ENCODE measurements at places on chromosomes 12 and 14.

- peak; percentile 84 for DNase-seq
Measured at GRCh38 chr12:7108796-7109571, at the start of gene C1RL. C1RL (minus strand) TSS chr12:7109214; CDS start chr12:7109180, 34 bp downstream.

DNA sequence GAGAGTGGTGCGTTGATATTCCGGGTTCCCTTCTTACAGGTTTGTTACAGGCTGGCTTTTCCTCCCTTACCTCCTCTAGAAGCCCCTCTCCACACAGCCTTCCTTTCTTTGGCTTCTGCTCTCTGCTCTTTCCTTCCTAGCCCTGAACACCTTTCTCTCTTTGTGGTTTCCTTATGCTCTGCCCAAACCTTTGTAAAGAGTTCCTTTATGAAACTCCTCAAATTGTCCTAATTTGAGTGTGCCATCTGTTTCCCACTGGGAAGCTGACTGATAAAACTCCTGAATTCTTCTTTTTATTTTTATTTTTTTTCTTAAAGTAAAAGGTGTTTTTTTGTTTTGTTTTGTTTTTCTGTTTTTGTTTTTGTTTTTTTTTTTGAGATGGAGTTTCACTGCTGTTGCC, 60.1 kb upstream of the OTX2 start:
- DNase-seq, result no peak

DNA sequence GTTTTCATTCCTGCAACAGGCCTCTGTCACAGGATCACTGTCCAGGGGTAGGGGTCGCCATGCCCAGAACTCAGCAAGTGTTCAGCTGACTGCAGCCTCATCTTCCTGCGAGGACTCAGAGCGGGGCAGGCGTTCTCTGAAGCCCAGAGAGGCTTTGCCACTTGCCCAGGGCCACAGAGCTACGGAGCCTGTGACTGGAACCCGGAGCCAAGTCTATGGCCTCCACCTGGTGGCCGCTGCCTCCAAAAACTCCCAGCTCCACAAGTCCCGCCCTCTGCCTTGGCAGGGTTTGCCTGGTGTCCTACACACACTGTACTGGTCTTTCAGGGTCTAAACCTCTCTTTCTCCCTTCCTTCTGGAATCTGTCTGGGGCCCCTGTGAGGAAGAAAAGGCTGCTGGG, 8.7 kb upstream of the PPP1R13B start:
- no peak for DNase-seq

DNA sequence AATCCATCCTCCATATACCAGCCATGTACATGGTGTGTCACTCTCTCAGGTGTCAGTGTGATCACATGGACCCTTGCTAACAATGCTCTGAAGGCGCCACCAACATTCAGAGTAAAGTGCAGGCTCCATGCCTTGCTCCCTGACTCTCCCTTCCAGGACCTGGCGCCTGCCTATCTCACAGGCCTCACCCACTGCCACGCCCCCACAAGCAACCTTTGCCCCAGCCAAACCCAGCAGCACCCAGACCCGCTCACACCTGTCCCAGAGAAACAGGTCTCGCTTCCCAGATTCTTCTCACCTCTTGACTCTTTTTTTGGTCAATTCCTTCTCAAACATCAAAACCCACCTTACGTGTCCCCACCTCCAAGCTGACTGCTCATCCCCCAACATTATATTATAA, 52.3 kb downstream of the KCNK10 start:
- no peak for DNase-seq

GRCh38 chr14:56580221-56580711, 668 bp downstream of the TMEM260 start:
- peak; percentile 39 for DNase-seq

GRCh38 chr12:104083769-104084475, 19.6 kb downstream of the HCFC2 start:
- no peak for DNase-seq

DNA sequence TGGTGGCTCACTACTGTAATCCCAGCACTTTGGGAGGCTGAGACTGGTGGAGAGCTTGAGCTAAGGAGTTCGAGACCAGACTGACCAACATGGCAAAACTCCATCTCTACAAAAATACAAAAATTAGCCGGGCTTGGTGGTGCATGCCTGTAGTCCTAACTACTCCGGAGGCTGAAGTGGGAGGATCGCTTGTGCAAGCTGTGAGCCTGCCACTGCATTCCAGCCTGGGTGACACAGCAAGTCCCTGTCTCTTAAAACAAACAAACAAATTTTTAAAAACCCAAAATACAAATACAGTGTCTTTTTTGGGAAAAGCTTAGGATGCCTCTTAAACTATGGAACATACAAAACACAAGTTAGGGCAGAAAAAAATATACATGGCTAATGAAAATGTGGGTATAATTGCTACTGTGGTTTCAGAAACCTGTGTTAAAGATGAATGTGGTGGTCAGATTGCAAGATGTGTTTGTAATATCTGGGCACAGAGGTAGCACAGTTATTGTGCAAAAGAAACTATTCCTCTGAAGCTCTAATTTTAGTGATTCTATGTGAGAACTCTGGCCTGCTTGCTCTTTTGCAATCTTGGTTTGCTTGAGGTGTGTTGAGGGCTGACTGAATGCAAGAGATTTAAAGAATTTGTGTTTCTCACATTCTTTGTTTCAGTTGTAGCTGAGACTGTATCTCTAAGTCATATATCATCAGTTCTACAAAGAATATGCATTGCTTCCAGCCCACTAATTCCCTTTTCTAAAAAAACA, 3.9 kb upstream of the HSPA2 start:
- DNase-seq, result peak; percentile 87

DNA sequence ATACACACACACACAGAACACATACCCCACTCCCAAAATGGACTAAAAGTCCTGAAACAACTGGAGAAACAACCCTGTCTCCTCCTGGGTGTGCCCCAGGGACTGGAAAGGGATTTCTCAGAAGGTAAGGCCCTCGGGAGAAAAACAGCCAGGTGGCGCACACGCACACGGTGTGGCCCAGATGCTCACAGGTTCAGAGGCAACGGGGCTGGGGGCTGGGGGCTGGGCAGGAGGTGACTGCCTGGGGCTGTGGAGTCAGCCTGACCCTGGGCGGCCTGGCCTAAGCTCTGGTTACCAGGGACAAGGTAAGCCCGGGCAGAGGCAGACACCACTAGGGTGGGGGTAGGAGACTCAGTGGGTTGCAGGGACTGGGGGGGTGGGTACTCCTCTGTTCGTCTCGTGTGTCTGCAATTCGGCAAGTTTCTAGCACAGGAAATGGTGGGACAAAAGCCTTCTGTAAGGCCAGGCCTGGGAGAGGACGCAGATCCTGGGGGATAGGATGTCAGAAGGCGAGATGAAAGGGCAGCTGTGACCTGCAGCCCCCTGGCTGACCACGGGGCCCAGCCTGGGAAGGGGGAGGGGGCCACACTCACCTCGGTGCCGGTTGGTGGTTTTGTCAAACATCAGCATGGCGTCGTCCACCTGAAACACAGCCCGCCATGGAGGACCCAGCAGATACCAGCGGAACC, 10.4 kb downstream of the MSI1 start:
- DNase-seq, result no peak

DNA sequence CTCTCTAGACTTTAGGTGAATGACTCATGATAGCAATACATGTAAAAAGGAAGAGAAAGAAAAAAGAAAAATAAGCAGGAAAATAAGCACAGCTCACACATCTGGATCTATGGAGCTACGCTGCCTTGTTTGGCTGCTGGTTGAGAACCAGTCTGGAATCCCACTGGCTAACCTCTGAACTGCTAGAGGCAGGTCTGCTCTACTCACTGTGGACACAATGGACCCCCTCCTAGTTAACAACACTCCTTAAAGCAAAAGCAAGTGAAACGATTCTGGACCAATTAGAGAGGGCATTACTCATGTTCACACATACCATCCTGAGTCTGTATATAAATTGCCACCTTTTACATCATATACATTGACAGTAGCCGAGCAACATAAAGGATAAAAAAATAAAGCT, 383.2 kb upstream of the FLRT2 start:
- DNase-seq, result no peak

- DNase-seq, result no peak
Measured at GRCh38 chr12:4908684-4909409, 858 bp upstream of the KCNA1 start.

DNA sequence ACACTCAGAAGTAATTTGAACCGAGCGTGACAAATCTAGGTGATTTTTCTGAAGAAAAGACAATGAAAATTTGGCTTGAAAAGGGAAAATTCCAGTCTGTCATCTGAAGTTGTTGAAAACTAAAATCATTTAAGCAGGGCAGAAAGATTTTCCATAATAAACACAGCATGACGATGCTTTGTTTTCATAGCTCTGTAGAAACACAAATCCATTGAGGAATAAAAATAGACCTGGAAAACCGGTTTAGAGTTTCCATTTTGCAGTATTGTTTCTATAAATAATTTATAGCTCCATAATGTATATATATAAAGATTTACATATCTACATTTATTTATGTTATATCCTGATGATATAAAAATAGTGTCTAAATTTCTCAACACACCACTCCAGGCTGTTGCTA, 1918.5 kb upstream of the FLRT2 start:
- DNase-seq, result no peak

GRCh38 chr14:49367696-49368095, 218.5 kb downstream of the RPS29 start:
- DNase-seq, result no peak

- no peak for DNase-seq
Measured at GRCh38 chr12:26244503-26244902, 49.1 kb downstream of the SSPN start.

DNA sequence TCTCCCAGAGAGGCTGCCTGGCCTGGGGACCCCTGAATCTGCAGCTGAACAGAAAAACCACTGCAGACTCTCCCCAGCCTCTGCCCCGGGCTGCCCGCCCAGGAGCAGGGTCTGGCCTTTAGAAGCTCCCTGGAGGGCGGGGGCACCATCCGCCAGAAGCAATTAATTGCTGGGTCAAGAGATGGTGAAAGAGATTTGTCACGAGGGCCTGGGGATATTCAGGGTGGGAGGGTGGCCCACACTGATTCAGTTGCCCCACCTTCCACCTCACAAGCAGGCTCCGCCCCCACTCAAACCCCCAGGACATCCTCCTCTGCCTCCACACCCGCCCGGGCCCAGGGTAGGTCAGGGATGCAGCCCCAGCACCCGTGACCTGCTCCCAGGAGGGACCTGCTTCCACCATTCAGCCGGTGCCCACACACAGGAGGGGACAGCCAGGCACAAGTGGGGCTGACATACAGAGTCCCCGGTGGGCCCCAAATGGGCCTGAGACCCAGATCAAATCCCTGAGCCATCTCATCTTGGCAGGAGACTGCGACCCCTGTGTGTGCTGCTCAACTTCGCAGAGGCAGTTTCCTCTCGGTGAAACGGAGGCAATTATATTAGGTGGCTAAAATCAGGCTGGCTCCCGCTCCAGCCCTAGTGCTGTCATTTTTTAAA, 23.0 kb downstream of the NCOR2 start:
- DNase-seq, result peak; percentile 62

DNA sequence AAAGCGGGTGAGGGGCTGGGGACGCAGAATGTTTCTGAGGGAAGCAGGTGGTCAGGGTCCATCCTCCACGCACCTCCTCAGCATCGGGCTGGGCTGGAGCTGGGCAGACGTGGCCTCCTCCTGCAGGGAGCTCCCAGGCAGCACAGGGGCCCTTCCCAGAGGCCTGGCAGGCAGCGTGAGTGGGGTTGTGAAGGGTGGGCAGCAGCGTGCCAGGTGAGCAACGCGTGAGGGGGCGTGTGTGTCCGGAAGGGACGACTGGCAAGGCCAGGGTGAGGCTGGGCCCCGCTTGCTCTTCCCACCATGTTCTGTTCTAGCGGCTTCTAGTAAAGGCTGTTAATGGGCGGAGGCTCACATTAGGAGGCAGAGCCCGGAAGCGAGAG, 17.1 kb downstream of the ANKRD9 start:
- DNase-seq, result no peak

- no peak for DNase-seq
Measured at GRCh38 chr12:115870021-115870420, 407.5 kb downstream of the MED13L start.

DNA sequence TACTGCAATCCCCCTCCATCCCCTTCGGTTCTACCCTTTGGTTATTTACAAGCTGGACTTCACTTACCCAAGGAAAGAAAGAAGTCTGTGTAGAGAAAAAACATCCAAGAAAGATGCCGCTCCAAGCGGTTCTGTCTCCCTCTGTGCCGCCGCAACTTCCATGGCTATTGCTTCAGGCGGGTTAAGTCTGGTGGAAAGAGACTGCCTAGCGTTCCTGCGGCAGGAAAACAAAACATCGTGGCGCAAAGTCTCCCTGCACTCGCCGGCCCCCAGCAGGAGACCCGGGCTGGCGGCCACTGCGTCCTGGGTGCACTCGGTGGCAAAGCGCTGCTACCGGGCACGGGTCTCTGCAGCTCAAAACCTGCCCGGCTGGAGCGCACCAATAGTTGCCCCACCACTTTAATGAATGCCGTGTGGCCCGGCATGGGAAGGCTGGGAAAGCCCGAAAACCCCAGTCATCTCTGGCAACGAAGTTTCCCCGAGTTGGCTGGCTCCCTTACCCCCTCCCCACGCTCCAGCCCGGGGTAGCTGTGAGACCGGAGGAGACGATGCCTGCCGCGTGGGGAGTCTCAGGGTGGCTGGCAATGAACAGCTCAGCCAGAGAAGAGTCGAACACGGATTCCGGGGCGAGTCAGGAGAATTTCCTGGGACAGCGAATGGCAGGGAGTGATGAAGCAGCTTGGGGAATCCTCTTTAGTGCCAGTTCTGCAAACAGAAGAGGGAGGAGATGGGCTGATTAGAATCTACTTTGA, 3.5 kb upstream of the KCNK10 start:
- DNase-seq, result no peak

DNA sequence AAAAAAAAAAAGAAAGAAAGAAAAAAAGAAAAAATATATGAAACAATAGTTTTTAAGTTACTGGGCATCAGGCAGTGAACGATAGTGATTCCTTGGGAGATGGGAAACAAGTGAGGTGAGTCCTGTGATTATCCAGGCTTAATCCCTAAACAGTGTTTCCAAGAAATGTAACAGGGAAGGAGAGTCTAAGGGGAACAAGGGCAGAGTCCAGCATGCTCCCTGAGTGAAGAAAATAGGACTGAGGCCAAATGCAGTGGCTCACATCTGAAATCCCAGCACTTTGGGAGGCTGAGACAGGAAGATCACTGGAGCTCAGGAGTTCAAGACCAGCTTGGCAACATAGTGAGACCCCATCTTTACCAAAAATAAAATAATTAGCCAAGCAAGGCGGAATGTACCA, 40.7 kb downstream of the R3HDM2 start:
- peak; percentile 53 for DNase-seq

GRCh38 chr12:11863478-11863906, 207.2 kb upstream of the BCL2L14 start:
- no peak for DNase-seq

GRCh38 chr12:57250956-57251355, at the start of gene STAC3:
STAC3 (minus strand) TSS chr12:57251187; CDS start chr12:57249636, 1,551 bp downstream.
- no peak for DNase-seq

- no peak for DNase-seq
Measured at GRCh38 chr12:38350342-38351174, 34.0 kb downstream of the ALG10B start.
